Left lung (tissue), 14 donors: ENCODE measurements at places on chromosomes 4 and X. TPM values are rescaled to one million over a fixed set of nuclear protein-coding genes. Genes with fewer than 3 reads are reported as not detected.

MFAP3L gene
- 3.0 TPM for polyA plus RNA-seq

DNA sequence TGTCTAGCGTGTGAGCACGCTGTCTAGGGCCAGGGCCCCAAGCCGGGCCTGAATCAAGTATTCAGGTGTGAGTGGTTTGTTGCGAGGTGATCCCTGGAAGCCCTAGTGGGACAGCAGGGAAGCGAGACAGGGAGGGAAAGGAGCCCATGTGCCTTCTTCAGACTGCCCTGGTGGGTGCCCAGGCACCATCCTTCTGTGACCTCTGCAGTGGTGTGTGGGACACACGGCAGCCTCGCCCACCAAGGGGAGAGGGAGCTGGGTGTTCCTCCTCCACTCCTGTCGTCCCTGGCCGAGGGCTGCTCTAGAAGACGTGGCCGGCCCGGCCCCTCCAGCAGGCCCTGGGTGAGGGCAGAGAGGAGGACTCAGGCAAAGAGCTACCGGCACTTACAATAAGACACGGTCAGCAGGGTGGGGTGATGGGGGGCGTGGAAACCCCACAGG, 47.4 kb downstream of the HTRA3 start:
- no peak for DNase-seq

GRCh38 chr4:167238226-167238625, 3.9 kb upstream of the SPOCK3 start:
- DNase-seq, result no peak

ERCC6L gene
- 3.6 TPM for polyA plus RNA-seq

DLG3 gene
- polyA plus RNA-seq, result 54.2 TPM

CENPVL2 gene
- not detected for polyA plus RNA-seq

DMD gene
- polyA plus RNA-seq, result 63.5 TPM

FRAS1 gene
- 43.8 TPM for polyA plus RNA-seq

GRCh38 chr4:103156106-103156505, 42.0 kb downstream of the CENPE start:
- DNase-seq, result no peak
